ENCODE measurements at places on chromosomes 4 and X.
A peak's percentile ranks its signal among the peaks of the same experiment; 100 is the strongest.

DNA sequence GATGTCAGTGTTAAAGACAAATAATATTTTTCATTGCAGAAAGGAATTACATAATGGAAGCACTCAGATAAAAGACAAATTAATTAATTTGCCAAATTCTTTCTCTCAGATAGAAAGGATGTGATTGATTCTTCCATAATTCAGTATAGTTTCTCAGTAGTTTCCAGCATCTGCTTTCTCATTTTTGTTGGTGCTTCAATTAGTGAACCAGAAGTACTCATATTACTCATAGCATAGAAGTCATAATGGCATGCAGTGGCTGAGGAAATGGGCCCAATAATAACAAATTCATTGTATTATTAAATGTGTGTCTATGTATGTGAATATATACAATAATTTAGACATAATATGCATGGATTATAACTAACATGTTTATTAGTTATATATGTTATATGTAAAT, 393.3 kb upstream of the TRAM1L1 start:
- DNase-seq, result no peak

GRCh38 chr4:137664046-137664387, 131.7 kb upstream of the PCDH18 start:
- no peak for DNase-seq

- DNase-seq, result no peak
Observed at GRCh38 chr4:1336088-1336491, 10.9 kb upstream of the UVSSA start.

GRCh38 chrX:154046940-154047610, 27.4 kb upstream of the IRAK1 start:
- no peak for DNase-seq

DNA sequence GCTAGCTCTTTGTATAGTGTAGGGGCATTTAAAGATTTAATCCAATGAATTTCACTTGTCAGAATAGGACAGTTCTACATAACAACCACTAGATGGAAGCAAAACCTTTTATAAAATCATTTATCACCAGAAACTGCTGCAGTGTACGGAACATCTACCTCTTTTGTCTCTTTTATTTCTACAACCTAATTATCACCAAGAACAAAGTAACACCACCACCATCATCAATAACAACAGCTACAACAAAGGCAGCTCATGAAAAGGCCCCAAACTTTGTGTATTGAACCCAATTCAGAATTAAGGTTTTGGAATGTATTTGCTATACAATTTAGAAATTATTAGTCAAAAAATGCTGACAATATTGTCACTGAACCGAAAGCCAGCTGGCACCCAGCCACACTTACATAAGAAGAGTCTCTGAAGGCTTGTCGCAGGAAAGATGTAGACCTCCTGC, 260.9 kb upstream of the RPS6KA3 start:
- no peak for DNase-seq

- peak; percentile 12 for DNase-seq
Observed at GRCh38 chrX:133923113-133923512, 62.3 kb downstream of the GPC3 start.

DNA sequence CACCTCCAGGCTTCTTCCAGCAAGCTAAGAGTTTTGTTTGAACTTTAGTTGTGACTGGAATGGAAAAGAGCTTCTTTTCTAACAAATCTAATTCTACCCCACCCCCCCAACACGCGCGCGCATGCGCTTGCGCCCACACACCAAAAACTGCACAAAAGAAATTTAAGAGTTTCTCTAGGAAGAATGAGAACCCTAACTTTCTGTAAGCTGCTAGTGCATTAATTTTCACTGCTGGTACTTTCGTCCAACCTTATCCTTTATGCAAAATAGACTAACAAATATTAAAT, 9.0 kb upstream of the INTU start:
- no peak for DNase-seq

GRCh38 chr4:188811121-188811520, 671.9 kb downstream of the TRIML1 start:
- DNase-seq, result no peak

GRCh38 chr4:140091305-140091704, 62.7 kb downstream of the MAML3 start:
- no peak for DNase-seq

DNA sequence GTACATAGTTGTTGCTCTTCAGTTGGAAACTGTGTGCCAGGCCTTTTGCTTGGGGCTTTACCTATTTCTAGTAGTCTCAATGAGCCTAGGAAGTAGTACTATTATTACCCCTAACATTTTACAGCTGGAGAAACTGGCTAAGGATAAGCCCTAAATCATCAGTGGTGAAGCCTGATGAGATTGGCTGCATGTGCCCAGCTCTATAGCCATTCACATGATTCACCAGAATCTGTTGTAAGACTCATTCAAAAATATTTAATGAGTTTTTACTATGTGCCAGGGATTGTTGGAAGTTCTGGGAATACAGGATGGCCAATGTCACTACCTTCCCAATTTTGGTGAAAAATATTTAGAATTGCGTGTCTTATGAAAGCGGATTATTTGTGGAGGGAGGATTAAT, 2.8 kb downstream of the KIT start:
- no peak for DNase-seq

- DNase-seq, result no peak
Observed at GRCh38 chrX:64190136-64190740, 15.3 kb downstream of the AMER1 start.

DNA sequence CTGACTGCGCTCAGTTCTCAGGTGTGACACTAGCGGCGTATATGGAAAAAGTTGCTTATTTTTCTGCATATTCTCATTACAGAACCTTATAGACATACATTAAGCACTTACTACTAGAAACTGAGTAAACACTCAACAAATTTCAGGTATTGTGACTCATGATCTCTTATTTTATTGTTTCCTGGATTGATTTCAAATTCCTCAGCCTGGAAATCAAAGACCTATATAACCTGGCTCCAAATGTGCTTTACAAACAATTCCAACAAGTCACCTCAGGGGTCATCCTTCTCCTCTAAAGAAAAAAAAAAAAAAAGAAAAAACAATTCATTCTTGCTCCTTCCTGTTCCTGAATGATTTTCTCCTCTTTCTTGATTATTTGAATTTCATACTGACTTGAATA, 152.3 kb downstream of the ADAM29 start:
- DNase-seq, result no peak

GRCh38 chr4:52051615-52052474, 741 bp downstream of the SPATA18 start:
- DNase-seq, result no peak

DNA sequence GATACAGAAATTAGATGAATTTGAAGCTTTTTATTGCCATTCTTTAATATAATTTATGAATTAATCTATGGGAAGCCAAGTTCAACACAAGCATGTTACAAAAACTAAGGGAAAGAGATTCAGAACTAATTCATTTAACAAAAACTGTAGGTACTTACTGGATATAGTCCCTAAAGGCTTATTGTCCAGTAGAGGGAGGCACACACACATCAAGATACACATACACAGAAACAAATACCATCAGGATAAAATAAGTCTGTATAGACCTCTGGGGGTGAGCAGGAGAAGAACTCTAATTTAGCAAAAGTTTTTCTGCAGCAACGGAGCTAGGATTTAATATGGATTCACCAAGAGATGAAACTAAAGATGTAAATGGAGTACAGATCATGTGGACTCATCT, 83.0 kb upstream of the IL13RA1 start:
- no peak for DNase-seq

GRCh38 chr4:28682847-28683246, 1822.2 kb downstream of the STIM2 start:
- DNase-seq, result no peak
